Suprapubic skin (tissue), 4 donors: ENCODE measurements at places on chromosomes 11 and 22. TPM values are rescaled to one million over a fixed set of nuclear protein-coding genes. Genes with fewer than 3 reads are reported as not detected.

TEAD1 gene
- total RNA-seq = 84.8 TPM

SYNGR1 gene
- total RNA-seq = 34.6 TPM

KDELR3 gene
- 6.7 TPM for total RNA-seq

SAA4 gene
- 5.1 TPM for total RNA-seq

MRGPRX4 gene
- not detected for total RNA-seq

KRTAP5-9 gene
- total RNA-seq = 1.4 TPM

DNA sequence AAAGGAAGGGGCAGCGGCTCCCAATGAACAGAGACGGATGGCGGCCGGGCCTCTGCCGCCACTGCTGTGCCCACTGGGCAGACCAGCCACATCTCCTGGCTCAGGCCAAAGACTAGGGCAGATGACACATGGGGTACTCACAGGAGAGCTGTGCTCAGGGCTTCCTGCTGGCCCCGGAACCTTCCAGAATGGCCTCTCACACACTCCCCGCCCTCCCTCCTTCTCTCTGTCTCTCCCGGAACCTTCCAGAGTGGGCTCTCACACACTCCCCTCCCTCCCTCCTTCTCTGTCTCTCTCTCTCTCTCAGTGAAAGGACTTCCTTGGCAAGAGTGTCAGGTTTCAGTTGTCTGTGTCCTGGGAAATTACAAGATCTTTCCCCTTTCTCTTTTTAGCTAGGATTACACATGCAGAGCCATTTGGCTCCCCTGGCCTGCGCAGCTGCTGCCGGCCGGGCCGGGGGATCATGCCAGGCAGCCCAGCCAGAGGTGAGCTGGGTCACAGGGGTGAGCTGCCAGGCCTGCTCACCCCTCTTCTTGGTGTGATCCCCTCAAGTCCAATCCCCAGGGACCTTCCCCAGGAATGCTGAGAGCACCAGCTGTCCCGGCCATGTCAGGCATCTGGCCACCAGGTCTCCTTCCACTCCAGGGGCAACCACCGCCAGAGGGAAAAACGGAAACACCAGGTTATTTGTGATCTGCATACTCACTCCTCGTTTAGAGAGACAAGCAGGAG is 45.3 kb upstream of the ADA2 start:
- H3K4me1 ChIP-seq = peaks cover 12% of the 10 kb centered on the region
- H3K36me3 ChIP-seq = no peaks in the 10 kb centered on the region
- no peaks in the 10 kb centered on the region for H3K27me3 ChIP-seq
- no peak for DNase-seq
- H3K27ac ChIP-seq = no peak overlapping the region
- H3K4me3 ChIP-seq = no peak overlapping the region

DNA sequence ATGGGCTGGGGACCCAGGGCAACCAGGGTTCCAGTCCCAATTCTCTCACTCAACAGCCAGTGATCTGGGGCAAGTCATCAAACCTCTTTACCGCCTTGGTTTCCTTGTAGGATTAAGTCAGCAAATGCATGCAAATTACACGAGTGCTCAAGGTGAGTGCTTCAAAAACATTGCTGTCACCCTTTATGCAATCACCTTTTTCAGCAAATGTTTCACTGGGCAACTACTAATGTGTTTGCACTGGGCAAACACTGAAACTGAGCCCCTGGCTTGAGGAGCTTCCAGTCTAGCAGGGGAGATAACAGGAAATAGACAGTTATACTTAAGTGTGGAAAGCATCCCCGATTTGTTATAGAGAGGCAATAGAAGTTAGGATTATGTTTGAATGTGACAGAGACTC is 37.7 kb upstream of the DMC1 start:
- H3K4me3 ChIP-seq = no peak overlapping the region
- no peak overlapping the region for H3K27ac ChIP-seq
- no peaks in the 10 kb centered on the region for H3K4me1 ChIP-seq
- no peak for DNase-seq

DNA sequence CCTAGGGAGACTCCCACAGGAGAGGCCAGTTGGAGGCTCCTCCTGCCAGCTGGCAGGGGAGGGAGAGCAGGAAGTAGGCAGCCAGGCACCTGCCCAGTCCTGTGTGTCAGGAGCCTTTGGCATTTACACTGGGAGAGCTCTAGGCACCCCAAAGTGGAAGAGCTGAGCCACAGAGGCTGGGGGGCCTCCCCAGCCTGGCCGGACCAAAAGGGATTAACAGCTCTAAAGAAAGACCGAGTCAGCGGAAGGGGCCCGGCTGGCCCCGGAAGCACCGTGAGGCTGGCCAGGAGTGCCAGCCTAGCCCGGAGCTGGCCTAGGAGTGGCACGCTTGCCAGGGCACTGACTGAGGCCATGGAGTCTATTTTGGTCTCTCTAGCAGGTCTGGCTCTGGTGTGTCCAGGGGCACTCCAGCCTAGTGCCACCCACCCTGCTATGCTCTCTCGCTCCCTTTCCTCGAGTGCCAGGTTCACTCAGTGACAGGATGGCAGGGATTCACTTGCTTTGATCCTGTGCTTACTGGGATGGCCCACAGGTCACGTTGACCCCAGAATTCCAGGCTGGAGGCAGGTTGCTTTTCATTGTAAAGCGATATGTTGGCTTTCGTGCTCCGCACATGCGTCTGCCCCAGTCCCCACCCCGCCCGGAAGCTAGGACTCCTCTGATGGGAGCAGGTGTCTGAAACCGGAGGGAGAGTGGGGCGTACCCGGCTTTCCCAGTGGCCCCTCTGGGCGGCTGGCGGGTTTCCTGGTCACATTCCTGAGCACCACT is 3.3 kb upstream of the KMT5B start:
- H3K27me3 ChIP-seq = no peaks in the 10 kb centered on the region
- peaks cover 32% of the 10 kb centered on the region for H3K4me1 ChIP-seq
- peak overlapping the region; percentile 23 for H3K27ac ChIP-seq
- H3K4me3 ChIP-seq = no peak overlapping the region
- DNase-seq = peak; percentile 74
- H3K36me3 ChIP-seq = no peaks in the 10 kb centered on the region

DNA sequence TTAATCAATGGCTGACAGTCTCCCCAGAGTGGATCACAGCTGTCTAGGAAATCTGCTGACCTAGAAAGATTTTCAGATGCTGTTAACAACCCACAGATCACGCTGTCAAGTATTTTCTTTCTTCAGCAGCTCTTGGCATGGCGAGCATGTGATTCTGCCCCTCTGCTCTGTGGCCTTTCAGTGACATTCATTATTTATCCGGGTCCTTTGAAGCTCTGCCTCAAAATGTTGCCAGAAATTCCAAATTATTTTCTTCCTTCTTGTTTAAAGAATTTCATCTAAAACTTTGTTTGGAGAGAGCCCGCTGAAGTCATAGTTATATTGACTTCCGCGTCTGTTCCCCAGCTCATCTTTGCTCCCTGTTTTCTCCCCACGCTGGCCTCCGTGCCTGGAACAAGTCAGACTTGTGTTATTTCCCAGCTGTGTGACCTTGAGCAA is 134.1 kb downstream of the COMMD9 start:
- H3K27ac ChIP-seq = no peak overlapping the region
- H3K4me1 ChIP-seq = peaks cover 23% of the 10 kb centered on the region
- no peaks in the 10 kb centered on the region for H3K27me3 ChIP-seq
- H3K4me3 ChIP-seq = no peak overlapping the region
- no peak for DNase-seq

- DNase-seq = peak; percentile 35
- H3K27me3 ChIP-seq = peaks cover 68% of the 10 kb centered on the region
- no peaks in the 10 kb centered on the region for H3K36me3 ChIP-seq
- peaks cover 19% of the 10 kb centered on the region for H3K4me1 ChIP-seq
- H3K27ac ChIP-seq = no peak overlapping the region
- no peak overlapping the region for H3K4me3 ChIP-seq
These were observed 4.7 kb downstream of the SHANK2 start for GRCh38 chr11:71247551-71248250.

GRCh38 chr11:92978271-92979111 is 9.0 kb downstream of the MTNR1B start:
- no peaks in the 10 kb centered on the region for H3K4me1 ChIP-seq
- no peak overlapping the region for H3K27ac ChIP-seq
- no peak for DNase-seq
- H3K27me3 ChIP-seq = no peaks in the 10 kb centered on the region

- H3K36me3 ChIP-seq = no peaks in the 10 kb centered on the region
- H3K27ac ChIP-seq = peak overlapping the region; percentile 96
- no peaks in the 10 kb centered on the region for H3K27me3 ChIP-seq
- H3K4me1 ChIP-seq = peaks cover 67% of the 10 kb centered on the region
- DNase-seq = peak; percentile 91
- peak overlapping the region; percentile 17 for H3K4me3 ChIP-seq
These were observed 56.4 kb upstream of the CD44 start for GRCh38 chr11:35082321-35083180.

- H3K27ac ChIP-seq = no peak overlapping the region
- no peak overlapping the region for H3K4me3 ChIP-seq
- DNase-seq = no peak
- H3K36me3 ChIP-seq = no peaks in the 10 kb centered on the region
- no peaks in the 10 kb centered on the region for H3K4me1 ChIP-seq
These were observed 12.1 kb upstream of the OR10A5 start for GRCh38 chr11:6833356-6833755.

DNA sequence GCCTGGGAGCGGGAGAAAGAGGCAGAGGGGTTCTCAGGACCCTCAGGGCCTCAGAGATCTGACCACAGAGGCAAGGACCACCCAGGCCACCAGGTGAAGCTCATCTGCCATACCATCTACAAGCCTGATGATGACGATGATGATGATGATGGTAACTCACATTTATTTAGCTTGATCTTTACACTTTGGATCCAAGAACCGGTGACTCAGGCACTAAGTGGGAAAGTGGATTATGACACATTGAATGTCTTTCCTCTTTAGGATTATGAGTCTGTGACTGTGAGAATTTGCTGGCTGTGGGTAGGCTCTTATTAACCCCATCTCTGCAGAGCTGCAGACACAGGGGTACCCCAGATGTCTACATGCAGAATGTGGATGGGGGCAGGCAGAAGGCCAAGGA is 110.3 kb downstream of the DSCAML1 start:
- no peaks in the 10 kb centered on the region for H3K27me3 ChIP-seq
- no peak overlapping the region for H3K4me3 ChIP-seq
- no peaks in the 10 kb centered on the region for H3K36me3 ChIP-seq
- no peak for DNase-seq
- no peaks in the 10 kb centered on the region for H3K4me1 ChIP-seq

- no peak for DNase-seq
- H3K4me1 ChIP-seq = peaks cover 8% of the 10 kb centered on the region
- H3K27ac ChIP-seq = no peak overlapping the region
- H3K4me3 ChIP-seq = no peak overlapping the region
- no peaks in the 10 kb centered on the region for H3K36me3 ChIP-seq
- no peaks in the 10 kb centered on the region for H3K27me3 ChIP-seq
These were observed 7.3 kb upstream of the TP53AIP1 start for GRCh38 chr11:128949791-128950454.

- H3K27ac ChIP-seq = no peak overlapping the region
- no peak for DNase-seq
- no peaks in the 10 kb centered on the region for H3K4me1 ChIP-seq
- H3K4me3 ChIP-seq = no peak overlapping the region
- no peaks in the 10 kb centered on the region for H3K36me3 ChIP-seq
These were observed 216.9 kb downstream of the CADM1 start for GRCh38 chr11:115287266-115287665.

DNA sequence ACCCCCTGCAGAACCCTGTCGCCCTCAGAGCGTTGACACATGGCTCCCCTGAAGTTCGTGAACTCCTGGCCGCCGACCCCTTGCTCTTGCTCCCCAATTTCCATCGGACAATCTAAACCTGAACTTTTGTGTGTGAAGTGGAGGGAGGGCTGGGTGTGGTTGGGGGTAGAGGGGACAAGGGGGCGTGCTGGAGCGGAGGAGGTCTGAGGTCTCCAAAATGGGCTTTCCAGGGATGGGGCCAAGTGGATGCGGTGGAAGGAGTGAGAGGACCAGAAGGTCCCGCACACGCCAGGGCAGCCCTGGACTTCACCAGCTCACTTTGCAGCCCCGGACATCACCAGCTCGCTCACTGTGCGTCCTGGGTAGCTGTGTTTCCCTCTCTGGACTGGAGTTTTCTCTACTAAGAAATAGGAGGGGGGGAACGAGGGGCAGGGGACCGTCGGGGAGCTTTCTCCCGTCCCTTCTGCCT is 18.6 kb downstream of the CREB3L1 start:
- peak overlapping the region; percentile 49 for H3K4me3 ChIP-seq
- peaks cover 54% of the 10 kb centered on the region for H3K4me1 ChIP-seq
- DNase-seq = no peak
- H3K36me3 ChIP-seq = no peaks in the 10 kb centered on the region
- peaks cover 5% of the 10 kb centered on the region for H3K27me3 ChIP-seq
- H3K27ac ChIP-seq = peak overlapping the region; percentile 28

DNA sequence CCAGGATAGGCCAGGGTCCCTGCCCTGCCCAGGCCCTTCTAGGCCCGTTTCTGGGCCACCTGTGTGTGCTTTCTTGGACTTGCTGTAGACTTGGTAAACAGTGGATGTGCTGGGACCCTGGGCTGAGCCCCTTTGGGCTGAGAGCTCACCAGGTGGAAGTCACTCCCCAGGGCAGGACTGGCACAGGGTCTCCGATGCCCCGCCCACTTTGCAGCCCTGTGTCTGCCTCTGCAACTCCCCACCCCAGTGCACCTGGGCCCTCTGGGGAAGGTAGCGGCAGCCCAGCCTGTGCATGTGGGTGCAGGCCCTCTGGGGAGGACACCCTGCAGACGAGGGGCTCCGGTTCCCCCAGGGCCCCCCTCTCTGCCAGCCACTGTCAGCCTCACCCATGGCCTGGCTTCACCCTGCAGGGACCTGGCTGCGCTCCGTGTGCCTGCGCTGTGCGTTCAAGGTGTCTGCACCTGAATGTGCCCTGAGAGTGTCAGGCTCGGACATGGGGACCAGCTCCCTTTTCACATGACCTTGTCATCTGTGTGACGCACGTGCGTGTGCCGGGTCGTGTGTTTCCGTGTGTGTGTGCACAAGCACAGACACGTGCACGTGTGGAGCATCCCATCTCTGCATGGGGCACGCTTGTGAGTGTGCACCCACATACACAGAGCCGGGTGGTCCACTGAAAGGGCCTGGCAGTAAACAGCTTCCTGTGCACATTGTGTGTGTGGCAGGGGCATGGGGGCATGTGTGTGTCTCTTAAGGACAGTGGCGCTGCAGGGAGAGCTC is 118.5 kb downstream of the KCNQ1OT1 start:
- H3K36me3 ChIP-seq = no peaks in the 10 kb centered on the region
- H3K4me3 ChIP-seq = no peak overlapping the region
- H3K4me1 ChIP-seq = no peaks in the 10 kb centered on the region
- no peaks in the 10 kb centered on the region for H3K27me3 ChIP-seq

- H3K27me3 ChIP-seq = no peaks in the 10 kb centered on the region
- no peak overlapping the region for H3K4me3 ChIP-seq
- no peaks in the 10 kb centered on the region for H3K4me1 ChIP-seq
- H3K36me3 ChIP-seq = no peaks in the 10 kb centered on the region
These were observed 838.7 kb upstream of the API5 start for GRCh38 chr11:42473106-42473505.

GRCh38 chr22:29606320-29606719 is 2.9 kb downstream of the NF2 start:
- peak; percentile 16 for DNase-seq
- no peaks in the 10 kb centered on the region for H3K27me3 ChIP-seq
